ENCODE measurements at places on chromosomes 1 and 21. TPM values are rescaled to one million over a fixed set of nuclear protein-coding genes. Genes with fewer than 3 reads are reported as not detected.

The KCNE2 gene
- not detected for total RNA-seq

The MAN1C1 gene
- 0.79 TPM for total RNA-seq

The NTMT2 gene
- total RNA-seq: not detected

The CLCA4 gene
- not detected for total RNA-seq

The HEYL gene
- not detected for total RNA-seq

The PRELP gene
- total RNA-seq: not detected

The AKR7A2 gene
- total RNA-seq: 42.5 TPM

The ARHGAP30 gene
- 0.04 TPM for total RNA-seq

The DSTYK gene
- 14.5 TPM for total RNA-seq

The NEGR1 gene
- 12.4 TPM for total RNA-seq

The CFHR2 gene
- total RNA-seq: not detected

The UBL4B gene
- not detected for total RNA-seq

The CFAP126 gene
- not detected for total RNA-seq

The JAM2 gene
- 2.2 TPM for total RNA-seq

The TFF2 gene
- not detected for total RNA-seq

The KRTAP20-1 gene
- not detected for total RNA-seq

The KPRP gene
- not detected for total RNA-seq

The ITLN2 gene
- not detected for total RNA-seq

The CSF3R gene
- not detected for total RNA-seq

The GRHL3 gene
- not detected for total RNA-seq

The PLCH2 gene
- 0.13 TPM for total RNA-seq

The ZNF684 gene
- 4.2 TPM for total RNA-seq

The NPPA gene
- total RNA-seq: not detected

The INSRR gene
- not detected for total RNA-seq

The SYNC gene
- total RNA-seq: 11.8 TPM

The TSPEAR gene
- total RNA-seq: not detected

The PIP5K1A gene
- 61.1 TPM for total RNA-seq

The GREM2 gene
- not detected for total RNA-seq

The UBE2U gene
- not detected for total RNA-seq

The ZBTB8B gene
- total RNA-seq: 0.07 TPM

The TNFRSF14 gene
- total RNA-seq: 25.5 TPM

The OR2M3 gene
- not detected for total RNA-seq

The LAMC2 gene
- total RNA-seq: 13.0 TPM

The VANGL2 gene
- total RNA-seq: not detected

The IL6R gene
- 5.7 TPM for total RNA-seq

The KCNJ6 gene
- under 0.01 TPM for total RNA-seq

The TTC22 gene
- not detected for total RNA-seq

The PTP4A2 gene
- total RNA-seq: 256 TPM

The HSD17B7 gene
- 38.4 TPM for total RNA-seq

The KRTAP19-3 gene
- total RNA-seq: not detected
